GM12878 (cell line): ENCODE measurements at places on chromosomes 1 and 21. TPM values are rescaled to one million over a fixed set of nuclear protein-coding genes. Genes with fewer than 3 reads are reported as not detected.

DNA sequence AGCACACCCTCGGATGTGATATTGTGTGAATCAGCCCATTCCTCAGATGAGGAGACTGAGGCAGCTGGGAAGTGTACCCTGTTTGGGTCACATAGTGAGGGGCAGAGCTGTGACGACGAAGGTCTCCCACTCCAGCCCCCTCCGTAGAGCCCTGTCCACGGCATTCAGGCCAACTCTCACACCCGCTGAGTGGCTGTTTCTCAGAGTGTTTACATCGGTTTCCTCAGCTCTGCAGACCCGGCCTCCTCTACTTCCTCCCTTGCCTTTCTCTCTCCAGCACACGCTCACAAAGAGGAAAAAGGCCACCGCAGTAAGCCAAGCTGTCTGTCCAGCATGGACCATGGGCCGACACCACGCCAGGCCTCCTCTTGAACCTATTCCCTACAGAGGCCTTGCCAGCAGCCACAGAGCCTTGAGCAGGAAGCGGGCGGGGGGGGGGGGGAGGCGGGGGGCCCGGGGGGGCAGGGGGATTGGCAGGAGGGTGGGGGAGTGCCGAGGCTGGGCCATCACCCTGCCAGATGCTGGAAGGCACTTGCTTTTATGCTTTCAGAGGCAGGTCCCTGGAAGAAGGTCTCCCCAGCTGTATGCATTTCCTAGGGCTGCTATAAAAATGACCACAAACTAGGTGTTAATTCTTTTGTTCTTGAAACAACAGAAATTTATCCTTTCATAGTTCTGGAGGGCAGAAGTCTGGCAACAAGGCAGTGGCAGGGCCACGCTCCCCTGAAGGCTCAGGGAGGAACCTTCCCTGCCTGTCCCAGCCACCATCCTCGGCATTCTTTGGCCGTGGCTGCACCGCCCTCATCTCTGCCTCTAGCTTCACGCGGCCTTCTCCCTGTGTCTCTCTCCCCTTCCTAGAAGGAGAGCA is 178.4 kb downstream of the PSMG1 start:
- no peak for DNase-seq

GRCh38 chr1:97797403-97798183 is 123.2 kb downstream of the DPYD start:
- no peak for DNase-seq

GRCh38 chr1:86541859-86542258 is 5.0 kb upstream of the CLCA4 start:
- DNase-seq: no peak

- DNase-seq: no peak
These were observed 543.3 kb downstream of the DPYD start for GRCh38 chr1:97377432-97378034.

DNA sequence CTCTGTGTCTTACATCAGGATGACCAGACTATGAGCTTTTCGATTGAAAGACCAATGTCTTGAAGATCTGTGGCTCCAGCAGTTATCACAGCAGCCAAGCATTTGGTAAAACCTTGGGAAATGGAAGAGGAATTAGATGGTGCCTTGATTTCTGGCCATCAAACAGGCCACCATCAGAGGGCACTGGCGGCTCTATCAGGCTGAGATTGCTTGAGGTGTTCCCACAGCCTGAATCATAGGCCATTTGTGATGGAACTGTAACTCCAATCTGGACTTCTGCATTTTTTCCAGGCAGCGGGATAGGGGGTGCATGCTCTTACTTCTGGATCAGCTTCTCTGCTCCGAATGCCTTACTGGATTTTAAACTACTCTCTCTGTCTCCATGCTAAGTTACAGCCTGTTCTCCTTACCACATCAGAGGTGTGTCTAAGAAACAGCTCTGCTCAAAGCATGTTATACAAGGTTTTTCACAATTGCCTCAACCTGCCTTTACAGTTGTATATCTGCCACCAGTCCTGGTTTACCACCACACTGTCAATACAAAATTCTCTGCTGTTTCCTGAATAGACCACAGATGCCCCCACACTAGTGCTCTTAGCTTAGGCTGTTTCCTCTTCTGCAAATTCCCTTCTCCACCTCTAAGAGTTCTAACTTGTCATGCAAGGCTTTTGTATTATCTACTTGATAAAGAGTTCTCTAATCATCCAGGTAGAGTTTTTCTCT is 180.9 kb downstream of the PTGER3 start:
- no peak for DNase-seq

- no peak for DNase-seq
These were observed 30.4 kb downstream of the CFAP74 start for GRCh38 chr1:1972976-1973715.

DNA sequence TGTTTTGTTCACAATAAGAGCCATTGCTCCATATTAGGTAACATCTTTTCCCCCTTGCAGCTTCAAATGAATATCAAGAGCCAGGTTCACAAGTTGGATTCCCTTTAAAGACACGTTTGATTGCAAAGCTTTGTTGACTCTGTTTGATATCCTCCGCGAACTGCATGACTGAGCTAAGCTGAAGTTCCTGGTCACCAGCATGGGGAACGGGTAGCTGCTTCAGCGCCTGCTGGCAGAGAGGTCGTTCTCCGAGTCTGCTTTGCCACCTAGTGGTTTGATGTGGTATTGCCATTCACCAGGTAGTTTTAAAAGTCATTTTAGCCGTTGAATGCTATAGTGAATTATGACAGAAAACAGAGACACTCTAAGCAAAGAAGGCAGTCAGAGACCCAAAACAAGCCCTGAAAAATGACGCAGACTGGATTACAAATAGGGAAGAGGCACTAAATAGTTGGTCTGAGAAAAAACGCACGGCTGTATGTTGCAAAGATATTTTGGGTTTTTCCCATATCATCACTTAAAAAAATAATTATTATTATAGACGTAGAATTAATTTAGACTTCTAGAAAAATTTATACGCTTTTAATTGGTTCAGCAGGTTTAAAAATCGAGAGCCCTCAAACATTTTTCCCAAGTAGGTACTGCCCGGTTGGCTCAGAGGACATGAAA is 193.5 kb upstream of the FMN2 start:
- peak; percentile 12 for DNase-seq

DNA sequence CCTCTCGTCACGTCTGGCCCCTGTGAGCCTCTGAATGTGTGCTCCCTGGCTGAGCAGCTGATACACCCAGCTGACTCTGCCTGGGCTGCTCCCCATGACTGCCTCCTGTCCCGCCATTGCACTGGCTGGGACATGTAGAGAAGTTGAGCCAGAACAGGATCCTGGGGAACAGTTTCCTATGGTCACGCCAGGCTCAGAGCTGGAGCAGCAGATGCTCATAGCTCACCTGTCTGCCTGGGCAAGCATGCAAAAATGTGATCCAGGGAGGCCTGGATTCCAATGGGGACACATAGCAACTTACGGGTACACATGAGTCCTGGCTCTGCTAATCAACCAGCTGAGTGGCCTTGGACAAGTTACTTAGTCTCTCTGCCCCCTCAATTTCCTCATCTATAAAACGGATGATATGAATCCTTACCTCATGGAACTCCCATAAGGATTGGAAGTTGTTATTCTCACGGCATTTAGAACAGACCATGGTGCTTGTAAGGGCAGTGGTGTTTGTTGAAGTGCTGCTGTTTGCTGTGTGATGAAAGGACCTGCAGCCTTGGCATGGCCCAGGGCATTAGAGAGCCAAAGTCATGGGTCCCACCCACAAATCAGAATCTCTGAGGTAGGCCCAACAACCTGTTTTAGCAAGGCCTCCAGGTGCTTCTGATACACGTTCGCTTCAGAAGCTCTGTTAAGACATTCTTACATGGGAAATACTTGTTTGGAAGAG is 150.3 kb upstream of the VANGL1 start:
- DNase-seq: no peak

The FBXO44 gene
- 12.9 and 13.2 TPM in 2 replicates for total RNA-seq

The YBEY gene
- 13.2 and 13.8 TPM in 2 replicates for total RNA-seq

The DTL gene
- total RNA-seq: 48.0 and 55.1 TPM in 2 replicates

The ZNF593OS gene
- not detected in 2 replicates for total RNA-seq
